ENCODE measurements at places on chromosomes 4 and X.

DNA sequence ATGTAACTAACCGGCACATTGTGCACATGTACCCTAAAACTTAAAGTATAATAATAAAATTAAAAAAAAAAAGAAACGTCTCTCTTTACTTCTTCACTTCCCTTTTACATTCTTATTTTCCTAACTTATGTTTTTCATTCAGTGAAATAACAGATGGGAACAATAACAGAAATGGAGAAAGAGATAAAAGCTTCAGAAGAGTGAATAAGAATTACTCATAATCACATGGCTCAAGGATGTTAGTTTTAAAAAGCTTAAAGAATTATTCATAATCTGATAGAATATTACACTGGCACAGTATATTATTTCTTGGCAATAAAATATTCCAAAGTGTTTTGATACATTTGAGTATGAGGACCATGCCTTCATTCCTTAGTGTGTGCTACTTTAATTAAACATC lies 175.6 kb downstream of the COL25A1 start:
- DNase-seq = no peak

DNA sequence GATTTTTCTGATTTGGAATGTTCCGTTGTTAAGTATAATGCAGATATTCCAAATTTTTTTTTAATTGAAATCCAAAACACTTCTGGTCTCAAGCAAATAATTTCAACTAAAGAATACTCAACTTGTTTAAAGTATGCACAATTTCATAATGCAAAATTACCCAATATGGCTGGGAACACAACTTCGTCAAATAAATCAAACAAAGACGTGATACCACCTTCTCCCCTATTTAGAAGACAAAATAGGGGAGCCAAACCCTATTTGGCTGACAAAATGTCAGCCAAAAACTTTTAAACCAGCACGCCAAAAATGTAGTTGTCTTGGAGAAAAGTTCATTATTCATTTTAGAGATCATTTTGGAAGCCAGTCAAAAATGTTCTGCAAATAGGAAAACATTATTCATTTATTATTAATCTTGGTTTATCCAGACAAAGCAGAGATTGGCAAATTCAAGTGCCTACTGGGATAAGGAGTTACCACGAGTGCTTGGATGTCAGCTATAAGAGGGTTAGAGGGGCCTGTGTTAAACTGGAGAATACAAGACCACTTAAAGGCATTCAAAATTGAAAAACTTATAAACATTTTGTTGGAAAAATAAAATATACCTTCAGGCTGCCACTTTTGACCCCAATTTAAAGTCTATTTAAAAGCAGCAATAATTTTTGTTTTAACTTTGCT lies 3.3 kb upstream of the TKTL2 start:
- no peak for DNase-seq

DNA sequence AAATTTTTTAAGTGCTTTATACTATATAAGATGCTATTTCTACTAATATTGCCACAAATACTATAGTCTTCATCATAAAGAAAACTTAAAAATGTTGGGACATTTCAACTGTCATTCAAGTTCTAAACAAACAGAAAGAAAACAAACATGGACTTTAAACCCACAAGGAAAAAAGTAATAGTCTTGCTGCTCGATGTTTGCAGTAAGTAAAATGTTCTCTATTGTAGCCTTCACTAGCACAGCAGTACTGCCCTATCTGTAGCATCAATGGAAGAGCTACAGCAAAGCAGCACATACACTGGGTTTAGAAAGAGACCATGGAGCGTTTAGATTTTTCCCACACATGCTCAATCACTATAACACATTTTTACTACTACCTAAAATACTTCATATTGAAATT lies 146.8 kb downstream of the KLHL13 start:
- DNase-seq = no peak

DNA sequence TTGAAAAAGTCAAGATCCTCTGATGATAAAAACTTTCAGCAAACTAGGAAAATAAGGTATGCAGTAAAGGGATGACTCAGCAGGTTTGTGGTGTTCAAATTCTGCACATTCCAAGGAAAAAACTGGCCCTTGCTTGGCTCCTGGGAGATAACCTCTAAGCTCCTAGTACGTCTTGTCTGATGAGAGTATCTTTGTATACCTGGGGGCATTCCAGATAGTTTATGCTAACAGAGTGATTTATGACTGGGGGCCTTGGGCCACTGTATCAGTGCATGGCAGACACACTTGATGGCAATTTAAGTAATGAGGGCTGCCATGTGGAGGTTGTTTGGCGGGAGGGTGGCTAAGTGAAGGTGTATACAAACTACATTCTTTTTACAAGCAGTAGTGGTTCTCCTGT lies 56.9 kb downstream of the NSG1 start:
- DNase-seq = no peak

- DNase-seq = no peak
Observed at GRCh38 chr4:15370296-15370695, 57.5 kb upstream of the C1QTNF7 start.

- DNase-seq = no peak
Observed at GRCh38 chr4:183716302-183716701, 57.2 kb downstream of the TRAPPC11 start.

DNA sequence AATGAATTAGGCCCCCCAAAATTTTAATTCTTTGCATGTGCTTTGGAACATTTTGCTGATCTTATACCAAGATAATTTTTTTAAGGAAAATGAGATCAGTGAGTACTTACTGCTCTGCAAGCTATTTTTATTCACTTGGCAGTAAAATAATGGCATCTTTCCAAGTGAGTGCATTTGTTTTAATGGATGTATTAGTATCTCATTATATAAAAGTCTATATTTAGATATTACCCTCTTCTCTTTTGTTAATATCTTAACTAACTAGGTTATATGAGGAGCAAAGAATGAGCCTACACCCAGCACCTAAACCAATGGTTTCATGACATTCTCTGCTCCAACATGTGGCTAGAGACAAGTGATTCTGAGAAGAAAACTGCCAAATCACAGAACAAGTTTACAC lies 21.1 kb upstream of the ARAF start:
- no peak for DNase-seq

DNA sequence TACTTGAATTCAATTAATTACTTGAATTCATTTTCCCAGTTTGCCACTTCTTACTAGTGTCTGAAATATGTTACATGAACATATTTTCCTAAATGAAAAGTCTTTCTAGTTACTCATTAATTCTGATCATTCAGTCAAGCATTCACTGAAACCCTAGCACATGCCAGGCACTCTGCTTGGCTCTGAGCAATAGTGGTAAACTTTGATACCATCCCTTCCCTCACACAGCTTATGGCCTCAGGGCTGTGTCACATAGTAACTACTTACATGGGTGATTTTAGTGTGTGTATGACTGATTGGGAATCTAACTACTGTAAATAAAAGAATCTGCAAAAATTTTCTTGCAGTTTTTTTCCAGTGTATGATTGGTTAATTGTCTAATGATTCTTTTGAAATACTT lies 32.7 kb downstream of the METAP1 start:
- no peak for DNase-seq

DNA sequence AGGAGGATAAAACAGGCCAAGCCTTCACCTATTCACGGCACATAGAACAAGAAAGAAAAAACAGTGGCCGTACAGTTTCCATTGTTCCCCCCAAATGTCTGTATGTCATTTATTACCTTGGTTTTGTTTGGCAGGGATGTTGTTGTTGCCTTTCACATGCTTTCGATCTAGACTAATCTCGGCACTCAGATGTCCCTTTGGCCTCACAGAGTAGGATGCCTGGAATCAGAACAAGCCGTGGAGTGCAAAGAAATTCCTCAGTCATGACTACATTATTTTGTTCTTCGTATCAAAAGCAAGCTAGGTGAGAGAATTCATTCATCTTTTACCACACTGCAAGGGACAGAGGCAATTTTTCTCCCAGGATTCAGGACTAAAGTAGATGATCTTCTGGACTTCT lies 106.9 kb downstream of the SMIM20 start:
- DNase-seq = no peak

DNA sequence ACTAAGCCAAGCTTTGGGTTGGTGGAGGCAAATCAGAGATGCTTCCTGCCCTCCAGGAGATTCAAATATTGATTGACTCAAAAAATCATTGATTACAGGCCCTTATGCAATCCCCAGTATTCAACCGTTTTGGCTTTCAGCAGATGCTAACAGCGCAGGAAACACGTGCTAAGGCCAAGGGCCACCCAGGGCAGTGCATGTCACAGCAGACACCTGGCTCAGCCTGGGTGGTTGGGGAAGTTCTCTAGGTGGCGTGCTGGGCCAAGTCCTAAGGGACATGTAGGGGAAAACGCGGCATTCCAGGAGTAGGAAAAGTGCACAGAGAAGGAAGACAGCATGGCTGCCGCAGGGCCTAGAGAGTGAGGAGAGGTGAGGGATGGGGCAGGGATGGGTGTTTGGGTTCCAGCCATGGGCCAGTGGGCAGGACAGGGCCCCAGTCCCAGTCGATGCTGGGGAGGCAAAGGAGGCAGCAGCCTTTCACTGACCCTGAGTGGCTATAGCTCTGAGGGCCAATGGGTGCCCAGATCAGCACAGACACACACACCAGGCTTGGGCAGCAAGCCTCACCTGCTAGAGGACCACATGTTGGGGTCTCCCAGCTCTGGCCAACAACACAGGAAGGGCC lies 239.1 kb downstream of the EVC2 start:
- no peak for DNase-seq

DNA sequence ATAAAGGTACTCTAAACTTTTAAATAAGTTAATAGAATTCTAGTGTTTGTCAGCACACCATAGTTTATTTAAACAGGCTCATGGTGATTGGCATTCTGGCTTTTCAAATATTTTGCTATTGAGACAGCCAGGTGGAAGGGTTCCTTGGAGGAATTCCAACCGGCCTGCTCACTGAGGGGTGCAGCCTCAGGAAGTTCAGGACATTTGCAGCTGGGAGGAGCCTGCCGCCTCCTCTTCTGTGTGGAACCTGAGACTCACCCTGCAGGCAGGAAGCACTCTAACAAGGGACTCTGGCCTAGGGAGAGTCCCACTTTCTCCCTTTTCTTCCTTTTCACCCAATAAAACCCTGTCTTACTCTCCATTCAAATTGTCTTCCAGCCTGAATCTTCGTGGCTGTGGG lies 1328.0 kb downstream of the FSTL5 start:
- DNase-seq = no peak

GRCh38 chrX:137565921-137566745 lies at the start of gene ZIC3:
ZIC3 (plus strand) TSS chrX:137566127; CDS start chrX:137566692, 565 bp downstream.
- no peak for DNase-seq

GRCh38 chr4:84498935-84499623 lies at the start of gene NKX6-1:
NKX6-1 (minus strand) TSS chr4:84499292; CDS start chr4:84498228, 1,064 bp downstream.
- no peak for DNase-seq

GRCh38 chr4:183441276-183441675 lies 3.2 kb upstream of the CDKN2AIP start:
- no peak for DNase-seq

- no peak for DNase-seq
Observed at GRCh38 chrX:77788050-77788449, 2.0 kb upstream of the ATRX start.

GRCh38 chrX:45727761-45728160 lies 527.1 kb upstream of the DIPK2B start:
- no peak for DNase-seq

DNA sequence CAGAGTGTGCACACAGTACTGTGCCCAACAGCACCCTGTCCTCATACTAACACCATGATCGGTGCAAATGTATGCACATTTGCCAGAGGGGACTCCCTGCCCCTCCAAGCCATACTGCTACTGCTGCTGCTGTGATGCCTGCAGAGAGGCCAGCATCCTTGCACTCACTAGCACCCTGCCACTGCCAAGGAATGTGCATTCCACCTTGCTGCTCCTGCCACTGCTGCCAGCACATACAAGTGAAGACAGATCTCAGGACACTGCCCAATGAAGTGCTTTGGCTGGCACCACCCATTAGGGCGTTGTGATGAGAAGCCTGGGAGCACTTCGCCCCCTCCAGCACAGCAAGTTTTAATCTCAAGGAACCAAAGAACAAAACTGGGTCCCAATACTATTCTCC lies 146.3 kb upstream of the DMD start:
- DNase-seq = no peak

- DNase-seq = no peak
Observed at GRCh38 chrX:69238114-69238886, 73.0 kb upstream of the PJA1 start.

GRCh38 chrX:9940421-9940820 lies 26.7 kb upstream of the CLDN34 start:
- no peak for DNase-seq

DNA sequence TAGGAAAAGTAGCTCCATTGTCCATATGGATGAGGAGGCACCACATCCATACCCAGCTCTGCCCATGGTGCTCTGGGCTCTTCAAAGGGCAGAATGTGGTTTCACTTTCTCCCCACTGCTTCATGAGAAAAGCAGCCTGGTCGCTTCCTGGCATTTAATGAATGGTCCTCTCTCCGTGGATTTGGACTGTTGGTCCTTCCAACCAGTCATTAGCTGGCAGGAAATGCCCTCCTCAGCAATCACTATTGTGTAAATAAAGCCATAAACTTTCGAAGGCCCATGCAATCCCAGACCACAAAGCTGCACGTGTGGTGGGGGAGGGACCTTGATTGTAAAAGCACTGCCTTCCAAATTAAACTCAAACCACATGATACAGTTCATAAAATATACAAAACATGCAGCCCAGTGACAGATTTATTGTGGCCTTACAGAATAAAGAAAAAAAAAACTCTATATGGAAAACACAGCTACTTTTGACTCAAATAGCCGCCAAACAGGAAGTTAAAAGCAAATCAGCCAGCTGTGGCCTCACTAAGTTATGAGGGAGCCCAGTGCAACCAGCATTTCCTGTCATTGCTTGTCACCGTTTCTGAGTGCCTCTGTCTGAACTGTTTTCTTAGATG lies 8.1 kb downstream of the MBNL3 start:
- peak; percentile 9 for DNase-seq

GRCh38 chr4:110020646-110021443 lies 108.2 kb downstream of the EGF start:
- DNase-seq = no peak

GRCh38 chr4:86482306-86483172 lies 111.6 kb upstream of the PTPN13 start:
- no peak for DNase-seq

- DNase-seq = no peak
Observed at GRCh38 chrX:34279866-34280560, 147.9 kb upstream of the FAM47A start.

DNA sequence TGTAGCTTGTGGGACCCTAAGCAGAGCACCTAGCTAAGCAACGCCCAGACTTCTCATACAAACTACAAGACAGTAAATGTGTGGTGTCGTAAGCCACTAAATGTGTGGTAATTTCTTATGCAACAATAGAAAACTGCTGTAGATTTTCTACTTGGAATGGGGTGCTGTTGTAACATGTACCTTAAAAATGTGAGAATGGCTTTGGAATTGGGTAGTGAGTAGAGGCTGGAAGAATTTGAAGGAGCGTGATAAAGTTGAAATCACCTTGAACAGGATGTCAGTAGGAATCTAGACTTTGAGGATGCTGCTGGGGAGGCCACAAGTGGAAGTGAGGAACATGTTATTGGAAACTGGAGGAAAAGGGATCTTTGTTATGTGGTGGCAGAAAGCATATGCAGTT lies 43.2 kb upstream of the FUNDC1 start:
- no peak for DNase-seq

DNA sequence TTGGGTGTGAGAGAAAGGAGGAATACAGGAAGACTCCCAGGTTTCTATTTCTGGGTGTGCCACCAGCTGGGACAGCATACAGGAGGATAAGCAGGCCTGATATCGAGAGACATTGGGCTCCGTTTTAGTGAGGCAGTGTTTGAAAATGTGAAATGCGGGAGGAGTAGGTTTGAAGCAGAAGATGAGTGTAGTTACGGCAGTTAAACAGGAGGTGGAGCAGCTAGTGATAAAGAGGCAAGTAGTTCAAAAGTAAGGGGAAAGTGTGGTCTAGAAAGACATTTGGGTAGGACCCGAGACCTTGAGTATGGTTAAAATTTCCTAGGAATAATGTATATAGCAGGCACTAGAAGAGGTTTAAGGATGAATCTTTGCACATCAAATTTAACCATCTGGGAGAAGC lies 42.4 kb downstream of the DCUN1D4 start:
- no peak for DNase-seq
